ENCODE measurements at places on chromosomes 1 and 21.

GRCh38 chr1:180981596-180982387 is 40.9 kb downstream of the STX6 start:
- DNase-seq: no peak

- DNase-seq: peak; percentile 49
Measured at GRCh38 chr1:11851180-11851579, 3.6 kb upstream of the NPPA start.

GRCh38 chr1:21859669-21860179 is 47.7 kb downstream of the LDLRAD2 start:
- DNase-seq: no peak

- no peak for DNase-seq
Measured at GRCh38 chr1:10374442-10374860, 24.4 kb upstream of the PGD start.

- no peak for DNase-seq
Measured at GRCh38 chr1:209364716-209365115, 218.8 kb upstream of the CAMK1G start.
